ENCODE measurements at places on chromosomes 3 and 15. TPM values are rescaled to one million over a fixed set of nuclear protein-coding genes. Genes with fewer than 3 reads are reported as not detected.

ARPP21 gene
- total RNA-seq = not detected

TNNC1 gene
- total RNA-seq = 0.61 TPM

FANCD2OS gene
- total RNA-seq = not detected

TIGIT gene
- not detected for total RNA-seq

LMOD3 gene
- total RNA-seq = not detected

CCR1 gene
- not detected for total RNA-seq

AADAC gene
- total RNA-seq = not detected

- no peaks in the 10 kb centered on the region for H3K27me3 ChIP-seq
- no peaks in the 10 kb centered on the region for H3K36me3 ChIP-seq
- H3K4me1 ChIP-seq = no peaks in the 10 kb centered on the region
- no peak for DNase-seq
- H3K27ac ChIP-seq = no peak overlapping the region
- H3K4me3 ChIP-seq = no peak overlapping the region
These were observed 427.7 kb upstream of the THBS1 start for GRCh38 chr15:39153058-39153714.

DNA sequence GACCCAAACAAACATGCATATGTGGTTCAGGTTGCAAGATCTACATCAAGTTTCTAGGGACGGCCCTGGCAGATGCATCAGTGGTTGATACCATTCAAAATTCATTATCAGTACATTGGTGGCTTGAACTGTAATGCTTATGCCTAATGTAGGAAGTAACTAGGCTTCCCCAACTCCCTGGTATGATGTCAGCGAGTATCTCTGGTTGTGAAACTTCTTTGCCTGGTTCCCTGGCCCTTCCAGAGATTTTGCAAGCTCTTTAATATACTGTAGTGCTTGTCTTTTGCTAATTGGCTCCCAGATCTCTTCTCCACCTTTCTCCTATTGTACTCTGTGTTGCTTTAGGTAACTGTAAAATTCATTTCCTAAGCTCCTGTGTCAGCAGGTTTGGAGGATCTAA is 114.8 kb upstream of the RARB start:
- no peaks in the 10 kb centered on the region for H3K4me1 ChIP-seq
- peaks cover 11% of the 10 kb centered on the region for H3K27me3 ChIP-seq
- no peak overlapping the region for H3K27ac ChIP-seq
- H3K36me3 ChIP-seq = no peaks in the 10 kb centered on the region
- DNase-seq = peak; percentile 26
- H3K4me3 ChIP-seq = no peak overlapping the region

- no peak for DNase-seq
- no peak overlapping the region for H3K4me3 ChIP-seq
- H3K27me3 ChIP-seq = no peaks in the 10 kb centered on the region
- H3K27ac ChIP-seq = no peak overlapping the region
These were observed 191.0 kb downstream of the SATB1 start for GRCh38 chr3:18233987-18234716.

GRCh38 chr15:33618350-33618749 is 307.6 kb downstream of the RYR3 start:
- H3K4me1 ChIP-seq = no peaks in the 10 kb centered on the region
- H3K27me3 ChIP-seq = peaks cover 72% of the 10 kb centered on the region
- no peaks in the 10 kb centered on the region for H3K36me3 ChIP-seq
- H3K4me3 ChIP-seq = no peak overlapping the region
- no peak overlapping the region for H3K27ac ChIP-seq

- peak overlapping the region; percentile 77 for H3K4me3 ChIP-seq
- DNase-seq = no peak
- peaks cover 22% of the 10 kb centered on the region for H3K4me1 ChIP-seq
- peak overlapping the region; percentile 80 for H3K27ac ChIP-seq
- H3K27me3 ChIP-seq = no peaks in the 10 kb centered on the region
These were observed 568 bp upstream of the NEK4 start for GRCh38 chr3:52771334-52771681.

GRCh38 chr15:60283936-60284335 is 113.8 kb downstream of the ANXA2 start:
- H3K36me3 ChIP-seq = no peaks in the 10 kb centered on the region
- no peak overlapping the region for H3K27ac ChIP-seq
- H3K4me3 ChIP-seq = no peak overlapping the region
- no peaks in the 10 kb centered on the region for H3K27me3 ChIP-seq

DNA sequence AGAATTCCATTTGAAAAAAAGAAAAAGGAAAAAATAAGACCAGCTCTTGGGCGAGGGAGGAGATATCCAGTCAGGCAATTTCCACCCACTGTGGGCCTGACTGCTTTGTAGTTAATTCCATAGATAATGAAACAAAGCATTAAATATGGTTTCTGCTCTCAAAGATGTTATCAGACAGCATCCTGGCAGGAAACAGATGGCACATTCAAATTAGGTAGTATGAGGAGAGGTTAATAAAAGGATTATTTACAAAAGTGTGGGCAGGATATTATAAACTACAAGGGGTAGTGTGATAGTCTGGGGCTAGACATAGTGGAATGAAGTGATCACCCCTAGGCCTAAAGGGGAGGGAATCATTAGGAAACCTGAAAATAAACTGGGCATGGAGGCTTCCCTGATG is 193.2 kb downstream of the CLSTN2 start:
- H3K27ac ChIP-seq = no peak overlapping the region
- H3K36me3 ChIP-seq = no peaks in the 10 kb centered on the region
- no peak overlapping the region for H3K4me3 ChIP-seq
- no peaks in the 10 kb centered on the region for H3K27me3 ChIP-seq
- H3K4me1 ChIP-seq = no peaks in the 10 kb centered on the region

- H3K36me3 ChIP-seq = no peaks in the 10 kb centered on the region
- DNase-seq = peak; percentile 83
- no peaks in the 10 kb centered on the region for H3K27me3 ChIP-seq
These were observed at the start of gene PLXNA1 for GRCh38 chr3:126982471-126983175. PLXNA1 (plus strand) TSS chr3:126983115; CDS start chr3:126988594, 5,479 bp downstream.
